Activated naive CD4-positive, alpha-beta T cell treated with anti-CD3 and anti-CD28 coated beads for 36 hours (primary cell): ENCODE measurements at places on chromosomes 2 and 18. TPM values are rescaled to one million over a fixed set of nuclear protein-coding genes. Genes with fewer than 3 reads are reported as not detected.

- no peak overlapping the region for H3K27ac ChIP-seq
- H3K4me3 ChIP-seq: no peak overlapping the region
- peaks cover 3% of the 10 kb centered on the region for H3K27me3 ChIP-seq
- no peak for DNase-seq
Measured at GRCh38 chr2:88296247-88296646, 126.1 kb downstream of the THNSL2 start.

DNA sequence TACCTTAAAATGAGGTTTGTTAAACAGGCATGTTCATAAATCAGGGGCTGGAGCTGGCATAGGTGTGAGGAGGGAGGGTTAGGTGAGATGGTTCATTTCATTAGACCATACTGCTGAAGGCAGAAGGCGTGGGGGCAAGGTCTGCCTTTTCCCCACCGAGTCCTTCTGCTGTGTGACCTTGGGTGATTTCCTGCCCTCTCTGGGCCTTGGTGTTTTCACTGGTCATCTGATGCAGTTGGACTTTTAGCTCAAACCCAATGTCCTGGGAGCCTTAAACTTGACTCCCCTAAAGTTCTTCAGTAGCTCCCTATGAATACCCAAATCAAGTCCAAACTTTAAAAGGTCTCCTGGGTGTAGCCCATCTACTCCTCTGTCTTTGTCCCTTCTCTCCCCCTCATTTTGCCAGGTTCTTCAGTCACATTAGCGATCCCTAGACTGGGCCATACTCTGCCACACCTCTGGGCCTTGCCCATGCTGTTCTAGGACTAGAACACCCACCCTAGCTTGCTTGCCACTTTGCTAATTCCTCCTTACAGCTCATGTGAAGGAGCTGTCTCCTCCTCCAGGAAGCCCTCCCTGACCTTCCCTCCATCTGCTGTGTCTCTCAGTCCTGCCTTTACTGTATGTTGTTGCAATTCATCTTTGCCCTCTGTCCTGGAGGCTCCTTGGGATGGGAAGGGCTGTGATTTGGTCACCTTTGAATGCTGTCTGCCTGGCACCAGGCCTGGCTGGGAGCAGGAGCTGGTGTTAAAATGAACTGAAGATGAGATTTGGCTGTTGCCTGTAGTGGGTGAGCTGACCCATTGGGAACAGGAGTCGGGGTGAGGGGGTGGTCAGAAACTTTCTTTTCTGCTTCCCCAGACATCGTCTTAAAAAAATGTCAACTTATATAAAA, 85.4 kb upstream of the HS6ST1 start:
- H3K4me3 ChIP-seq: no peak overlapping the region
- H3K4me1 ChIP-seq: no peaks in the 10 kb centered on the region
- H3K36me3 ChIP-seq: no peaks in the 10 kb centered on the region
- no peak overlapping the region for H3K27ac ChIP-seq

GRCh38 chr2:27009716-27010115, 23.0 kb upstream of the TMEM214 start:
- no peaks in the 10 kb centered on the region for H3K36me3 ChIP-seq
- H3K27ac ChIP-seq: no peak overlapping the region
- no peaks in the 10 kb centered on the region for H3K27me3 ChIP-seq
- H3K4me1 ChIP-seq: peaks cover 2% of the 10 kb centered on the region
- H3K4me3 ChIP-seq: no peak overlapping the region
- no peak for DNase-seq

DNA sequence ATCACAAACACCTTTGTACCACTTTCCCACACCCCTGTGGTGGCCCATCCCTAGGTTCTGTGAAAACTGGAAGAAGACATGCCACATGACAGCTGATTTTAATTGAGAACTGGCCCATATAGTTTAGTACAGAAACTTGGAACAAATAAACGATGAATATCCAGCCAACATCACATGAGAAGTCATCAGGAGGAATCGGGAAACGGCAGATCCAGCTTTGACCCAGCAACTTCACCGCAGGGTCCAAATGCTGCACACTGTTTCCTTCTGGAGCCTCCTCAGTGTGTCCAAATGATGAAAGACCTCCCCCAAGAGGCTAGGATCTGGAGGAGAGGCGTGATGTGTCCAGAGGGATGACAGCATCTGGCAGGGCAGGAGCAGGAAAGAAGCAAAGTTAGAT, 75.5 kb downstream of the COPS8 start:
- no peak overlapping the region for H3K27ac ChIP-seq
- no peak for DNase-seq
- H3K4me3 ChIP-seq: no peak overlapping the region
- H3K27me3 ChIP-seq: peaks cover 2% of the 10 kb centered on the region
- H3K36me3 ChIP-seq: no peaks in the 10 kb centered on the region

GRCh38 chr2:200451511-200451910, 58.4 kb downstream of the KCTD18 start:
- no peak overlapping the region for H3K4me3 ChIP-seq
- peaks cover 48% of the 10 kb centered on the region for H3K4me1 ChIP-seq
- no peaks in the 10 kb centered on the region for H3K27me3 ChIP-seq
- no peak overlapping the region for H3K27ac ChIP-seq
- no peaks in the 10 kb centered on the region for H3K36me3 ChIP-seq

CPLX4 gene
- not detected for total RNA-seq

DNA sequence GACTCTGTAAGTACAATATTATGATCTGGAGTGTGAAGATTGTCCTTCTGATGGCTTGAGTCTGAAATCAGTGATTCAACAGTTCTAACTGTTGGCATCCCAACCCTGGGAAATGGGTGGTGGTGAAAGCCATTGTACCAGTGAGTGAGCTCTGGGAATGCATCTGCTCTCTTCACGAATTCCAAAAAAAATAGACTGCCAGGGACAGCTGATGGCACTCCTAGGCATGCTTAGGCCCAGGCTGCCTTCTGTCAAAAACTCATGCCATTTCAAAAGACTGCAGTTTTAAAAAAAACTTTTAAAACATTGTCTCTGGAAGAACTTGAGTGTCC, 20.3 kb downstream of the OXER1 start:
- no peaks in the 10 kb centered on the region for H3K27me3 ChIP-seq
- no peak overlapping the region for H3K4me3 ChIP-seq
- H3K36me3 ChIP-seq: peaks cover 11% of the 10 kb centered on the region
- peaks cover 3% of the 10 kb centered on the region for H3K4me1 ChIP-seq
- no peak overlapping the region for H3K27ac ChIP-seq
- no peak for DNase-seq

DNA sequence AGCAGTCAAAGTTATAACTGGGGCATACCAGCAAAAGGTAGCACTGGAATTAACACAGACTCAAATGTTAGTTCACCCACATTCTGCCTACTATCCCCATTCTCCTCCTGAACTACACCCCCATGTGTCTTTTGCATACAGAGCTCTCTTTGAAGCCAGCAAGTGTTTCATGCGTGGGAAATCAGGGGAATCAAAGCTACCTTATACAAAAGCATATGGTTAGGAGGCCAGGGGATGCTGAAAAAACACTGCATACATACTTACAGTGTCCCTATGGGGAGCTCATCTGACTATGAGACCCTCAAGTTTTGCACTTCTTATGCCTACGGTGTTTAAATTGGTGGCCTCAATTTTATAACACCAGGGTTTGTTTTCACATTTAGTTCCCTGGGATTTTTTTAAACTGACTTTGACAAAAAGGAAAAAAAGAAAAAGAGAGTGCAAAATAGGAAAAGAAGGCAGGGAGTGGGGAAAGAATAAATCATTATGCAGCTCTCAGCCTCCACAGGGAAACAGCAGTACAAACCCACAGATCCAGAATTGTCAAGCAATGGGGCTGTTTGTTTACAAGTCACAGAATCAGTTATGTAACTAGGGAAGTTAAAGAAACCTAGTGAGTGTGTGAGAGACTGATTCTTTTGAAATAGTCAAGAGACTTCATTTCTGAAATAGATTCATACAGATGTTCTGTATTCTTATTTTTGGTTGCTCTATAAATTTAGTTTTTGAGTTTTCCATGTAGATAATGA, 20.1 kb upstream of the PPP3R1 start:
- peaks cover under 1% of the 10 kb centered on the region for H3K27me3 ChIP-seq
- no peaks in the 10 kb centered on the region for H3K4me1 ChIP-seq
- no peak overlapping the region for H3K27ac ChIP-seq
- peaks cover 2% of the 10 kb centered on the region for H3K36me3 ChIP-seq
- H3K4me3 ChIP-seq: no peak overlapping the region

GRCh38 chr18:73270920-73271634, 403.3 kb upstream of the NETO1 start:
- H3K4me3 ChIP-seq: no peak overlapping the region
- H3K27ac ChIP-seq: no peak overlapping the region
- H3K27me3 ChIP-seq: no peaks in the 10 kb centered on the region

DNA sequence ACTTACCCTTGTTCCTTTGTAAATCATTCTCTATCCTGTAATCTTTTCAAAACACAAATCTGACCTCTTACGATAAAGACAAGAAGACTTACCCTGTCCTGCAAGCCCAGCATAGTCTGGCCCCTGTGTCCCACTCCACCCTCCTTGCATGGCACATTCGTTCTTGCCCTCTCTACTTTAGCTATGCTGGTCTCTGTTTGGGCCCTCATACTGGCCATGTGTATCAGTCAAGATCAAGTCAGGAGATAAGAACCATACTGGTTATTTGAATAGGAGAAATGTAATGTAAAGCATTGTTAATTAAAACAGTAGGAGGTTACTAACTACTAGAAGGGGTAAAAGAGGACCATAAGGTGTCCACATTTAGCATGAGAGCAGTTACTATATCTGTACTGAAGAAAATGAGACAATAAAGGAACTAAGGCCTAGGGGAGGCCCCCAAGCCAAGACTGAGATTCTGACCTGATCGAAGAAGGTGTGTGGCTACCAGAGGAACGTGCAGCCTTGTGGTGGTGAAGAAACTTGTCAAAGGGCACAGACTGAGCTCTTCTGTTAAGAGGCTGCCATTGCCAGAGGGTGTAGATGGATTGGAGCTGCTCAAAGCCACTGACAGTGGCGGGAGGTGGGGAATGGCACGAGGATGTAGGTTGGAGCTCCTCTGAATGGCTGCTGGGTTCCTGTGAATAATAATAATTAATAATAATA, 80.8 kb downstream of the KCTD18 start:
- no peak overlapping the region for H3K27ac ChIP-seq
- no peak overlapping the region for H3K4me3 ChIP-seq
- peaks cover 9% of the 10 kb centered on the region for H3K4me1 ChIP-seq
- DNase-seq: no peak
- no peaks in the 10 kb centered on the region for H3K36me3 ChIP-seq
- no peaks in the 10 kb centered on the region for H3K27me3 ChIP-seq

C2orf72 gene
- not detected for total RNA-seq

DNA sequence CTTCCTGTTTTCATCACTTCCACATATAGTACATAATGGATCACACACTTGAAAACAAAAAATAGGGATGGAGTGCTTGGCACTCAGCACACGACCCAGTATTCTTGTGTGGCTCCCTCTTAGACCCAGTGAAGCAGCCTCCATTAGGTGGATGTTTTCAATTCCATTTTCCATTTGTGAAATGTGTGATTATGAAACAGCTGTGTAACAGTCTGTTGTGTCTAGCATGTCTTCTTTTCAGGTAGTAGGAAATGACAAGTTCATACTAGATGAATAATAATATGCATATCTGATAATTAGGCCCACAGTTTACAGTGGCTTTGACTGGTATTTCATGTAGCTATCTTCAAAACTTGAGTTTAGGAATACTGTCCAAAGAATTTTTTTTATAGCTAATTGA, 35.5 kb downstream of the EML6 start:
- H3K36me3 ChIP-seq: no peaks in the 10 kb centered on the region
- no peak overlapping the region for H3K4me3 ChIP-seq
- no peak for DNase-seq

GRCh38 chr2:144330951-144331673, 188.8 kb downstream of the ZEB2 start:
- peak; percentile 22 for DNase-seq
- H3K36me3 ChIP-seq: peaks cover 7% of the 10 kb centered on the region
- no peaks in the 10 kb centered on the region for H3K27me3 ChIP-seq
- H3K4me3 ChIP-seq: peak overlapping the region; percentile 88
- peak overlapping the region; percentile 92 for H3K27ac ChIP-seq

XDH gene
- total RNA-seq: not detected
